CD4-positive, alpha-beta memory T cell (primary cell): ENCODE measurements at places on chromosomes 4 and X. TPM values are rescaled to one million over a fixed set of nuclear protein-coding genes. Genes with fewer than 3 reads are reported as not detected.

GRCh38 chr4:24453951-24454350 lies 130.4 kb downstream of the DHX15 start:
- no peak for DNase-seq

- no peak for DNase-seq
Observed at GRCh38 chrX:132958091-132958703, at the start of gene HS6ST2. Gene HS6ST2, minus strand, starts transcription at chrX:132958629.

GRCh38 chrX:68684291-68684918 lies 36.9 kb downstream of the STARD8 start:
- no peak for DNase-seq

DNA sequence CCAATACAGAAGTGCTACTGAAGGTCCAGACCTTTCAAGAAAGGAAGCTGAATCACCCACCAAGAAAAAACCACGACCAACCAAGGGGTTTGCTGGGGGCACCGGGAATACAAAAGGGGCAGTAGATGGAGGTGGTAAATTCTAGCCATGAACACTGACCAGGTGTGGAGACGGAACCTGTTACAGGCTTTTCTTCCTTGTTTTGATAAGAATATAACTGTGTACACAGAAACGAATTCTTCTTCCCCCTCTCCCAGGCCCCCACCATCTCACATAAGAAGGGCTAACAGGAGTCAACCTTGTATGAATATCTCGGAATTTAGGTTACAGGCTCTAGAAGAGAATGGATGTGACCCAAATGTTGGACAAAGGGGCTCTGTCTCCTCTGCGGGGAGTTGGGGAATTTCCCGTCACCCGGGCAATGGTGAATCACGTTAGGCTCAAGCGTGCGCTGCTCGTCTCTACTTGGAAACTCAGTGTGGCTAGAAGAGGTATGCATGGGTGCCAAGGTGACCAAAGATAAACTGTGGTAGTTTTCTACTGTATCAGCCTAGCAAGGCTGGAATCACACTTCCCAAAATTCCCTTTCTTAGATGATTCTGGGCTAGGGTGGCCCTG lies 87.0 kb downstream of the AFAP1 start:
- DNase-seq: no peak

- DNase-seq: no peak
Observed at GRCh38 chr4:41586675-41587225, 48.8 kb downstream of the LIMCH1 start.

- no peak for DNase-seq
Observed at GRCh38 chrX:97026406-97026805, 142.7 kb downstream of the RPA4 start.

DNA sequence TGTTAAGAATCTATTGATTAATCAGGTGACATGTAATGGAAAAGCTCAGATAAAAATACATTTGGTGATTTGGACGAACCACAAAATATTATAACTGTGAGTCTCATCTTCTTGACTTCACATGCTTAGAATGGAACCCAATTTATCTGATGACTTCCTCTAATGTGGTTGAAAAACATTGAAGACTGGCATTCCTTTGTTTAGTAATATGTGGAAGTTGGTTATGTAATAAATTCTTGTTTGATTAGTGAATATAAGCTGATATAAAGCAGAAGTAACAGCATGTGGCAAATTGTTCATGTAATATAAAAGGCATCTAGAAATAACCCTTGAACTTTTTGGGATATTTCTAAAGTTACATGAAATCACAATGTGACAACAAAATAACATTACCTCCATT lies 9.7 kb downstream of the GIMD1 start:
- DNase-seq: no peak

GRCh38 chr4:56790691-56791091 lies 30.8 kb downstream of the SPINK2 start:
- no peak for DNase-seq

DNA sequence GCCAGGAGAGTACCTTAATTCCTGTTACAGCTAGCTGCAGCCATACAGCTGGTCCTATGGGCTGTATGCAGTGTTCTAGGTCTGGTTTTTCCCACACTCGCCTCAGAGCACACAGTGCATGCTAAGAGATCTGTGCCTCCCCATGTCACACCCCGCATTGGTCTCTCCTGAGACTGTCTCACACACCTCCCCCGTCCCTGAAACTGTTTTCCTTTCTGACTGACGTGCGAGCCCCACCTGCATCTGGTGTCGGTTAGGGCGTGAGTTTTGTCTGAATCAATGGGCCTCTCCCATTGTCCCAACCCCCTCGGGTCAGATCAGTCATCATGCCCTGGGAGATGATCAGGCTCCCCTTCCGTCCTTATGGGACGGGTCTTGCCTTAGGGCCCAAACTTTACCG lies 3.4 kb upstream of the UGT8 start:
- DNase-seq: no peak

DNA sequence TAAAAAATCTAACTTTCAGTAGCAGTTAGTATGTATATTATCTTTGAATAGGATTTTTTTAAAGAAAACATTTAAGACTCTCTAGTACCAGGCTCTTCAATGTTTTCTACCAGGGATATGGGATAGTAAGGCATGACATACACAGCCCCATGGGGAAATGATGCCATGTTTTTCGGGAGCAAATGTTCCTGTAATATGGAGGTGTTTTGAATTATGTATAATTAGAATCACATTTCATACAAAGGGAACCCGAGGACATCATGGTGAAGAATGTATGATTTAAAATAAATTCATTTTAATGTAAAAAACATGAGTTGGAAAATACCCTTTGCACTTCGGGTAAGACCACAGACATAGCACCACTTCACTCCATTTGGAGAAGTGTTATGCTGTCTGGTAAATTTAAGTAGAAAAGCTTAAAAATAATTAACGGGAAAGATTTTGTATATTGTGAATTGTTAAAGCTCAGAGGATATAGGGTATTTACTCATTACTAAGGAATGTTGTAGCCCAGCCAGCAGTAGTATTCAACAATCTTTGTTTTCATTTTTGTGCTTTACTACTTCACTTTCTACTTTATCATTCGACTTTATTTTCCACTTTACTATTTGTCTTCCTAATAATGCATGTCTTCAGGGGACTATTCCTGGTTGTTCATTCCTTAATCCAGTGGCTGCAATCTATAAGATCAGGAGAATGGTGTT lies 2050.7 kb downstream of the ARAP2 start:
- no peak for DNase-seq

DNA sequence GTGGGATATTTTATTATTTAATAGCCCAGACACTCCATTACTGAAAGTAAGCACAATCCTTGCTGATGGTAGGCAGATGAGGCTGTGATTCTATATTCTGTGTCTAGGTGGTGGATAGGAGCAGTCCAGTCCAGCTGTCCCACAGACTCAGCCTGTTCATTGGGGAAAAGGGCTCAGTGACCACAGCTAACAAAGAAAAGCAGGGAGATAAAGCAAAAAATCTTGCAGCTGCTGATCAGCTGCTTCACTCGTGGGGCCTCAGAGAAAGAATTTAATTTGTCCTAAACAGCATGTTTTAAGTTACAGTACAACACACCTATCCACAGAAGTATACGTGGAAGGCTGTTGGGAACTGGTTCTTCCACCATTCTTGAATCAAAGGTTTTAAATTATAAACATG lies 40.7 kb upstream of the ANK2 start:
- no peak for DNase-seq

DNA sequence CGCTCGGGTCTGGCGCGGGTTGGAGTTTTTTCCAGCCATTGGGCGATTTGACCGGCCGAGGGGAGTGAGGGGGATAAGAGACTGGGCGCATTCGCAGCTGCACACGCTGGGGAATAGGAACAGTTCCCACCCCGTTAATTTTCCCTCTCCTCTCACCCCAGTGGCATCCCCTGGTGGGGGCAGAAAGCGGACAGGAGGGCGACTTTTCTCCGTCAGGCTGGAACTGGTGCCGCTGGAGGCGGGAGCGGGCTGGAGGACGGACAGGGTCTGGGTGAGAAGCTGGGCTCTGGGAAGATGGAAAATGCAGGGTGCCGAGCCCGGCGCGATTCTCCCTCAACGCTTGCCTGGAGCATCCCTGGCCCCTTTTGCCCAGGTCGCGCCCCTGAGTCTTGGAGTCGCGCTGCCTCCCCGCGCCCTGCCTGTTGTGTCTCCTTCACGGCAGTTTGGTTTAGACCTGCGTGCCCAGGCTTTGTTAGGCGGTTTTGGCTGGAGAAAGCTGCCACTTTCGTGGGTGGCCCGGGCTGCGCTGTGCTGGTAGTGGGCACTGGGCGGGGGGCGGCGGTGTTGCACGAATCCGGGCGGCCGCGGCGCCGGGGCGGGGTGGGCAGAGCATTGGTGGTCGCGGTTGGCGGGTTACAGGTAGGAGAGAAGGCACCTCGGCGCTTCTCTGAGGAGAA lies 2.0 kb downstream of the ADGRL3 start:
- DNase-seq: no peak

DNA sequence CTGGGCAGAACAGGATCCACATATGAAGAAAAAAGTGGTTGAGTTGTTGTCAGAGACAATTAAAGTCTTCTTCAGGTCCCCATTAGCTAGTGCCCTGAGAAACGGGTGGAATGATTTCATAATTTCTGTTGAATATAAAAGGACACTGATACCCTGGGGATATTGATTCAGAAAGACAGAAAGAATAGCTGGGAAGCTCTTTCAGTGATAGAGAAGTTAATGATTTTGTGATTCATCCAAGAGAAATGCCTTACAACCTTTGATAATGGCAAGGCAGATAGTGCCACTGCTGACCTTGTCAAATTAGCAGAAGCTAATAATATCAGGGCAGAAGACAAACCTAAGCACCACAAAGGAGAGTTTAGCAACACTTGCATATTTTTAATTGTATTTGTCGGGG lies 37.9 kb downstream of the UNC5C start:
- DNase-seq: no peak

GRCh38 chrX:80765220-80765625 lies 44.5 kb downstream of the BRWD3 start:
- DNase-seq: no peak

- DNase-seq: no peak
Observed at GRCh38 chr4:24880186-24880585, 32.7 kb downstream of the CCDC149 start.

DNA sequence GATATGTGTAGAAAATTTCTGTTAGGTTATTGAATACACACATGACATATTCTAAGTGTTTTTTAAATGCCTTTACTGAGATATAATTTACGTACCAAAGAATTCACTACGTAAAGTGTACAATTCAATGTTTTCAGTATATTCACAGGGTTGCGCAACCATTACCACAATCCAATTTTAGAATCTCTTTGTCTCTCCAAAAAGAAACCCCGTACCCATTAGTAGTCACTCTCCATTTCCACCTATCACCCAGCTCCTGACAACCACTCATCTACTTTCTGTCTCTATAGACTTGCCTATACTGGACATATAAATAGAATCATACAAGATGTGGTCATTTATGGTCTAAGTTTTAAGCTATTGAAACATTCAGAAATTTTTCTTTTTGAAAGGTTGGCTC lies 53.0 kb upstream of the FBXW7 start:
- DNase-seq: no peak

Gene BEX1
- total RNA-seq: not detected

Gene CTAG1A
- total RNA-seq: not detected

Gene XG
- total RNA-seq: 0.32 TPM

Gene SLIT2
- not detected for total RNA-seq

Gene GRIA2
- not detected for total RNA-seq

Gene SSX2B
- total RNA-seq: not detected

Gene NAP1L3
- total RNA-seq: 10.2 TPM

Gene CD38
- 1.7 TPM for total RNA-seq

Gene JADE1
- total RNA-seq: 67.3 TPM

Gene MAGIX
- total RNA-seq: 2.2 TPM

Gene ATP2B3
- total RNA-seq: not detected

Gene BMX
- total RNA-seq: not detected

Gene GPC3
- 0.20 TPM for total RNA-seq
